Stimulated activated CD4-positive, alpha-beta T cell treated with anti-CD3 and anti-CD28 coated beads, Interleukin-4, amount 100 ng/mL, for 1 hour (primary cell): ENCODE measurements at places on chromosomes 5 and 9.

GRCh38 chr5:74538206-74538661 lies 102.3 kb downstream of the ENC1 start:
- DNase-seq: no peak

- DNase-seq: no peak
Observed at GRCh38 chr9:109379513-109379912, 58.7 kb upstream of the EPB41L4B start.

- no peak for DNase-seq
Observed at GRCh38 chr5:112276991-112277390, 142.1 kb downstream of the EPB41L4A start.

GRCh38 chr5:143314099-143314498 lies 89.4 kb downstream of the NR3C1 start:
- DNase-seq: no peak

- no peak for DNase-seq
Observed at GRCh38 chr9:75455444-75455921, 367.2 kb downstream of the OSTF1 start.
